Stimulated activated CD8-positive, alpha-beta memory T cell treated with anti-CD3 and anti-CD28 coated beads, Interleukin-4, amount 100 ng/mL, for 1 hour (primary cell): ENCODE measurements at places on chromosomes 12 and 14.

- DNase-seq, result no peak
Observed at GRCh38 chr14:96582411-96582961, 80.3 kb downstream of the PAPOLA start.

DNA sequence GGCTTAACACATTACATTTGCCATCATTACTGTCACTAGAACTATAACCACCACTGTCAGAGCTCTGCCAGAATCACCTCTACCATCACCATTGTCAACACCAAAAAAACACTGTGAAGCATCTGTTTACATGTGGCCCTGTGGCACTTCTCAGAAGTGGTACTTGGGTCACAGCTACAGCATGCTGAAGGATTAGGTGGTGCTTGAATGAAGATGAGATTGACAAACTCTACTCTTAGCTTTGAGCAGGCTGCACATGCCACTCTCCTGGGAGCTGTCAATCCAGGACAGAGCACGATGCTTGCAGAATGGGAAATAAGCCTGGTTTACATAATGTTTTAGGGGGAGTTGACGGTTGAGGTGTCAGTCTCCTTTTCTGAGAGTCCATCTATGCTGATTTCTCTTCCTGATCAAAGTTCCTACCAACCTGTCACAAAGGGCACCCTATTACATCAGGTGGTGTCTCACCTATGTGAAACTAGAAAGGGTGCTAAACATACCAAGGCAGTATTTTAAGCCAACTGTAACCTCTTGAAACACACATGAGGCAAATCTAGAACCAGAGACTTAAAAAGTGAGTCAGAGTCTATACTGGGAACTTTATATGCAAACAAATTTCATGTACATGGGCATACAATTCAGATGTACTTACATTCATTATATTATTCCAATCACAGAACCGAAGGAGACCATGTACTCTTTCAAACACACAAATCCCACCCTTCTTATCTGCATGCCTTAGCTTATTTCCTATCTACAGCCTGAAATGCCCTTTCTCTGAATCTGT, 258.7 kb downstream of the EMP1 start:
- DNase-seq, result no peak

DNA sequence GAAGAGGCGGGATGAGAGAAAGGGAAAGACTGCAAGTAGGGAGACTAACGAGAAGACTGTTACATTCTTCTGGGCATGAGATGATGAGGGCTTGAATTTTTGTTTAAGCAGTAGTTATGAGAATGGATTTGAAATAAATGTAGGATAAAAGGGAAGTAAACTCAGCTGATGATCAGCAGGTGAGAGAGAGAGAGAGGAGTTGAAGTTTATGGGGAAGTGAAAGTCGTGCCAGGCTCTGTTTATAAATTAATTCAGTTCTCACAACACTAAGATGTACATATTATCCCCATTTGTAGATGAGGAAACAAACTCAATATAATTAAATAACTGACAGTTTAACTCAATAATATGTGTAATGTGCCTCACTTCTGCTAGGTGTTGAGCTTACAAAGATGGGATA, 170.0 kb upstream of the RMST start:
- DNase-seq, result no peak

- no peak for DNase-seq
Observed at GRCh38 chr12:1692895-1693610, 2.2 kb downstream of the ADIPOR2 start.

GRCh38 chr14:88194531-88194930, 128.5 kb downstream of the KCNK10 start:
- no peak for DNase-seq

DNA sequence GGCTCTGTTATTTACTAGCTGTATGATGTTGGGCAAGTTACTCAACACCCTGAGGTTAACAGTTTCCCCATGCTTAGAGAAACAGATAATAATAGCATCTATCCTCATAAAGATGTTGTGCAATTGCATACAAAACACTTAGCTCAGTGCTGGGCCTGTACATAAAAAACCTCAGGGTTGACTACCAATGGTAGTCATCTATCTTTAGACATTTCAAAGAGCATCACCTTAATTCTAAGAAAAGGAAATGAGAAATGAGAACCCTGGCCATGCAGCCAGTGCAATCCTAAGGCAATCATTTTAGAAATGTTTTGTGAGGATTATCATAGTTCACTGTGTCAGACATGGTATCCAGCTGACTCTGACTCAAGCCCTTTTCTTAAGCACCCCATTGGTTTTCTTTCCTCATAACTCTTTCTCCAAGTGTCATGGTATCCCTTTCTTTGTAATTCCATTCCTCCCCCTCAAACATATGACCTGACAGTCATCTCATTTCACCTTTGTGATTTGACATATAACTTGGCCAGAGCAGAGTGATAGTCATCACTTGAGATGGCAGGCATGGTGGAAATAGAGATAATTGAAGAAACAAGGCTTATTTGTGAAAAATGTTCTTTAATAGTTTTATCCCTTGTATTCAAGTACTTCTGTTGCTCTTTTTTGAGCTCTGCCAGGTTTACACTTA, 29.5 kb upstream of the OSBPL8 start:
- DNase-seq, result no peak

DNA sequence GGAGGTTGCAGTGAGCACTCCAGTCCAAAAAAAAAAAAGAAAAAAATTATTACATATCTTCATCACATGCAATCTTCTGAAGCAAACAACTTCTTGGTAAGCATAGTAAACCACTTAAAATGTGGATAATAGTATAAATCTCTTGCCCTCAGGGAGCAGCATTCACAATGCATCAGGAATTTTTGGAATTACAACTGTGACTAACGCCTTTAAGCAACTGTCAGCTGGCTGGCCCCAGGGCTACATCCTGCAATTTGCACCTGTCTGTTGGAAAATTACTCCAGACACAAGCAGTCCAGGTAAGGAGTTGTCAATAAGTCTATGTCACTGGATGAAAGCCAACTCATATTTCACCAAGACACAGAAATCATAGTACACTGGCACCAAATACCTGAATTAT, 5.5 kb upstream of the SLC7A7 start:
- DNase-seq, result no peak

DNA sequence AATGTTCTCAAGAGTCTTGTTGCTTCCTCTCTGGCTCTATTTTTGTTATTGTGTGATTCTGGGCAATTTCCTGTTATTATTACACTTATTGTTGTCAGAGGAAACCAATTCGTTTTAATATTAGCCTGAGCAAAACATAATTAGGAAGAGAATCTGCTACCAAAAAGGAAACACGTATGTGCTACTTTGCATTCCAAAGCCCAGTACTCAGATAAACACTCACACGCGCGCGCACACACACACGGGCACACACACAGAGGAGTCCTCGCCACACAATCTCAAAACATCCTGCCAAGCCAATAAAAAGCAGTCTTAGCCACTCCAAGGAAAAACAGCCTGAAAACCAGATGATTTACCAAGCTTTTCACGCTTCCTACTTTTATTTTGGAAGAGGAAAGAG, 400.7 kb downstream of the NUAK1 start:
- DNase-seq, result no peak

DNA sequence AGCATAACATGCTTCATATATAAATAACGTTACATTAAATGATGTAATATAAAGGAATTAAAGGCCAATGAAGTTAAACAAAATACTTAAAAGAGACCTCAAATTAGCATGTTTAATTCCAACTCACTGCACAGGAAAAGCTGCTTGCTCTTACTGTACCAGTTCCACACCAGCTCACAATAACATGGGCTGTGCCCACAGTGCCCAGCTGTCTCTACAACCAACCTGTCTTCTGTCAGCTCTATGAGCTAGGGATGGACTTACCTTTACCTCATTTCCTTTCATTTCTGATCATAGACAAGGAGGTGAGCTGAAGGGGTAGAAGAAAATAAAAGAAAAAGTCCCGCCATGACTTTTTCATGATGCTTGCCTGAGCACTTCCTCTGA, 64.8 kb downstream of the NKX2-1 start:
- DNase-seq, result no peak

DNA sequence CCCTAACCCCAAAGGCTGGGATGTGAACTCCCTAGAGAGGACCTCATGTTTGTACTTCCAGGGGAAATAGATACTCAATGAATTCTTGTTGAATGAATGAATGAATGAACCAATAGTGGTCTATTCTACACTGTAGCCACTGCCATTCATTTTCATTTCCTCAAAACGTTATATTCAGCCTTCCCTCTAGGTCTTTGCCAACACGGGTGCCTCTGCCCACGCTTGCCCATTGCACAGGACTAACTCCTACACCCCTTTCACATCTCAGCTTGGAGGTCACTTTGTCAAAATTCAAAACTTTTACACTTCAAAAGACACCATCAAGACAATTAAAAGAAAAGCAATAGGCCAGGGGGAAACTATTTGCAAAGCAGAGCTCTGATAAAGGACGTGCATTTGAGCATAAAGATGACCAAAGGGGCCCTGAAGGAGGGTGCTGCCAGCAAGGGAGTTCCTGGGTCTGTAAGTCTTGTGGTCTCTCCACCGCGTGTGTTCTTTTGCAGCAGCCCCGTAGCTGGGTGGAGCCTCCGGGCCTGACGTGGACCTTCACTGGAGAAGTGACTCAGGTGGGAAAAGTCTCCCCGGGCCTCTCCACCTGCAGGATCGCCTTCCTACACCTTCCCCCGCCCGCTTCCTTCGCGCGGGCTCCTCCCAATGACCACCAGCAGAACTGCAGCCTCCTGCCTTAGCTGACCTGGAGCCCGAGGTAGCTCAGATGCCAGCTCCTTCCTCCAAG, 31.5 kb downstream of the TMEM63C start:
- no peak for DNase-seq

- DNase-seq, result no peak
Observed at GRCh38 chr14:95321693-95322455, 2.2 kb upstream of the CLMN start.

- no peak for DNase-seq
Observed at GRCh38 chr14:60488175-60488574, 2.3 kb upstream of the C14orf39 start.

GRCh38 chr12:7868391-7868790, 4.3 kb downstream of the SLC2A14 start:
- DNase-seq, result no peak

DNA sequence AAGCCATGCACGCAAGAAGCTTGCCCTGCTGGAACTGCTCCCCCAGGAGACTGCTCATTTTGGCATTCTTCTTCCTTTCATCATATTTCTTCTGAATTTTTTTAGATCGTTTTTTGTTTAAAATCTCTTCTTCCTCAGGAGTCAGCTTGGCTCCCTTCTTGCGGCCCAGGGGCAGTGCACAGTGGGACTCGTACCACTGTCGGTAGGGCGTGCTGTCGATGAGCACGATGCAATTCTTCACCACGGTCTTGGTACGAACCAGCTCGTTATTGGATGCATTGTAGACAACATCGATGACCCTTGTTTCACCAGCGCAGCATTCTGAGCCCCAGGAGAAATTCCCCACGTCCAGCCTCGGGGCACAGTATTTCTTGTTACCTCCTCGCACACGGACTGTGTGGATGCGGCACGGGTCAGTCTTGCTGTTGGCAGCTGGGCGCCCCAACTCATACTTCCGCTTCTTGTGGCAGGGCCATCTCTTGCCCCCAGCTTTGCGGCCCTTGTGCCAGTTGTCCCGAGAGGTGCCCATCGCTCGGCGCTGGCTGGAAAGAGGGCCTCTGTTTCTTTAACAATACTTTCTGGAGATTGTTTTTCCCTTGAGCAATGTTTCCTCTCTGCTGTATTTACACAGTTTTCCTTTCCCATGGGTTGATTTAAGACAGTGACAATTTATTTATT, 452.4 kb downstream of the TMEM121 start:
- no peak for DNase-seq

- no peak for DNase-seq
Observed at GRCh38 chr12:26572137-26572536, 260.9 kb downstream of the ITPR2 start.

DNA sequence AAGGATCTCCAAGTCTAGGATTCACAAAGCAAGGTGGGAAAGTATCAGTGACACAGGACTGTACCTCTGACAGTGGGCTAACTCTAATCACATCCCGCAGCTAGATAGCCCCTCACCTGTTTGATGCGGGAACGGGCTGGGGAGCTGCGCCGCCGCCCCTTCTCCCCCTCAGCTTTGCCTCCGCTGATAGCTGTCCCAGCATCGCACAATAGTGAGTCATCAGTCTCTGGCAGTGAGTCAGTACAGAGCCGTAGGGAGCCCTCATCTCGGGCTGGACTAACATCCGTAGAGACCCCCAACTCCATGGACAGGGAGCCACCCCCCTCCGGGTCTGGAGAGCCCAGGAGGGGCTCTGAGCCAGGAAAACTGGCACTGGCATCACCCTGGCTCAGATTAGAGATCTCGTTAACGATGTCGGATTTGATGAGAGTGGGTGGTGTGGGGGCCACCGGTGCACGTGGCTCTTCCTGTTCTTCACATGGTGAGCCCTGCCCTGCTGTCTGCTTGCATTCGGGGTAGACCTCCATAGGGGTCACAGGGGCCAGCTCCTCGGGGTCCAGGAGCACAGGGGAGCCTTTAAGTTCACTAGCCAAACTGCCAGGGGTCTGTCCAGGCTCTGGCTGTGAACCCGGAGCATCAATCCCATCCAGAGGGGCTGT, 10.9 kb downstream of the KMT2D start:
- no peak for DNase-seq

- no peak for DNase-seq
Observed at GRCh38 chr12:11228296-11228879, 41.1 kb downstream of the PRB3 start.

DNA sequence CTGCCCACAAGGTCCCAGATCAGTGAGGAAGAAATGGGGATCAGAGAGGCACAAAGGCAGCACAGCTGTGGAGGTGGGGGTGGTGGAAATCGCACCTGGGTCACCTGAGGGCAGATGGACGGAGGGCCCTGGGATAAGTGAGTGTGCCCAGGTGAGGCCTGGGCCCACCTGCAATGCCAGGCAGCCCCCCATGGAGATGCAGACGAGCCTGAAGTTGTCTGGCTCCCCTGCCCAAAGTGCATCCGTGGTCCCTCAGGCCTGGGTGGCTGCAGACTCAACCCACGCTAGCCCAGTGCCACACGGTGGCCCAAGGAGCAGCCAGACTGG, 84.9 kb downstream of the NCOR2 start:
- DNase-seq, result no peak

DNA sequence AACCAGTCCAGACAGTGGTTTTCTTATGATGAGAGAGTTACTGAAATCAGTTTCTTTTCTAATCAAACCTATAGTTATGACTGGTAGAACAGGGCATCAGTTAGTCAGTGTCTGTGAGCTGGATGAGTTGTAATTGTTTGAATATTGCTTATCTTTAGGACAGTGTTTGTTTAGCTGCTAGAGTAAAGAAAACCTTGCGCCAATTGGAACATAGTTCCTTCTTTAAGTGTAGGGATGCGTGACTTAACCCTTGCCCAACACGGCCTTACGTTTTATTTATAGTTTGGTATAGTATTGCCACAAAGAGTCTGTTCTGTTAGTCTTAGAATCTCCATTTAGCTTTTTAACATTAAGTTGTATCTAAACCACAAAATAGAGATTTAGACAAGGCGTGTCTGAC, 572.6 kb downstream of the SLC16A7 start:
- DNase-seq, result no peak

- no peak for DNase-seq
Observed at GRCh38 chr12:60148109-60148508, 552.3 kb downstream of the SLC16A7 start.
